ENCODE measurements at places on chromosomes 11 and 22. TPM values are rescaled to one million over a fixed set of nuclear protein-coding genes. Genes with fewer than 3 reads are reported as not detected.

The SMTNL1 gene
- total RNA-seq = 0.21 TPM

The NUDT22 gene
- total RNA-seq = 83.6 TPM

The APBB1 gene
- 18.4 TPM for total RNA-seq

The OR52I2 gene
- total RNA-seq = not detected

The OR51B4 gene
- total RNA-seq = not detected

The GGTLC3 gene
- not detected for total RNA-seq

The NXPE4 gene
- not detected for total RNA-seq

The LARGE1 gene
- total RNA-seq = 22.6 TPM

The IL18 gene
- not detected for total RNA-seq

The OR4C5 gene
- not detected for total RNA-seq

Measured in myocyte (in vitro differentiated cells).